ENCODE measurements at places on chromosomes 2 and 18.

DNA sequence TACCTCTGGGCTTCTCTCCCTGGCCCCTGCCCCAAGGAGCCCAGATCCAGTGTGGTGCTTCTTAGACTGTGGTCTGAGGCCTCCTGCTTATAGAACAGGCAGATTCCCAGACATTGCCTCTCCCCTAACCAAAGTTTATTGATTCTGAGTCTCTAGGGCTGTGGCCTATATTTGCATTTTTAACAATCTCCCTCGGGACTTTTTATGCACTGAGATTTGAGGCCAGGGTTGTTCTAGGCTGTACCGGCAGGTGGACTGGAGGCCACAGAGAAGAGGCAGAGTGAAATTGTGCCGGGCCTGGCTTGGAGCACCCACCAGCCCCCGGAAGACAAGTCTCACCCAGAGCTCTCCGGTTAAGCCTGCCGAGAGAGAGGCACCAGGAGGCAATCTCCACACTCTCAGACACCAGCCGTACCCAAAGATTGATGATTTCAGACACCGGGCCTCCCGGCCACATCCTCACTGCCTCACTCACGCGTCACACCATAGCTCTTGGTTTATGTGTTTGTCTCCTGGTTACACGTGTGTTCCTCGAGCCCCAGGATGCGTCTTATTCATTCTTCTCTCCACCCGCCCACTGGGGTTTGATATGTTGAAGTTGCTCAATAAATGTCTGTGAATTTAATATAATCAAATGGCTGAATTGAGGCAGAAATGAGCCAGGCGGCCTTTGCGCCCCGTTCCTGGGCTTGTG is 203.7 kb downstream of the KLHL29 start:
- no peak for DNase-seq

DNA sequence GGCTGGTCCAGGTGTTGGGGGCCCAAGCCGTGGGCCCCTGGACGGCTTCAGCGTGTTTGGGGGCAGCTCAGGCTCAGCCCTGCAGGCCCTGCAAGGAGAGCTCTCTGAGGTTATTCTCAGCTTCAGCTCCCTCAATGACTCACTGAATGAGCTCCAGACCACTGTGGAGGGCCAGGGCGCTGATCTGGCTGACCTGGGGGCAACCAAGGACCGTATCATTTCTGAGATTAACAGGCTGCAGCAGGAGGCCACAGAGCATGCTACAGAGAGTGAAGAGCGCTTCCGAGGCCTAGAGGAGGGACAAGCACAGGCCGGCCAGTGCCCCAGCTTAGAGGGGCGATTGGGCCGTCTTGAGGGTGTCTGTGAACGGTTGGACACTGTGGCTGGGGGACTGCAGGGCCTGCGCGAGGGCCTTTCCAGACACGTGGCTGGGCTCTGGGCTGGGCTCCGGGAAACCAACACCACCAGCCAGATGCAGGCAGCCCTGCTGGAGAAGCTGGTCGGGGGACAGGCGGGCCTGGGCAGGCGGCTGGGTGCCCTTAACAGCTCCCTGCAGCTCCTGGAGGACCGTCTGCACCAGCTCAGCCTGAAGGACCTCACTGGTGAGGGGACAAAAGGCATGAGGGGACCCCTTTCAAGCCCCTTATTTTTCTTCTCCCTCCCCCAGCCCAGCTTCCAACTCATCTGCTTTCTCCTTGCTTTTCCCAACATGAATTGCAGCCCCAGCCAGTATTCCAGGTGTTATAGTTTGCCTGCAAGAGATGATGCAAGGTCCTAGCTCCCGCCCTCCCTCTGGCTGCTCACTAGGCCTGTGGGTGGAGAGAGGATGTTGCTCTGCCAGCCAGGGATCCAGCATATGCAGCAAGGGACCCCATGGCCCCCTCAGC is 2.9 kb upstream of the KHK start:
- no peak for DNase-seq

- no peak for DNase-seq
Measured at GRCh38 chr2:164928101-164928673, 27.1 kb downstream of the SLC38A11 start.

DNA sequence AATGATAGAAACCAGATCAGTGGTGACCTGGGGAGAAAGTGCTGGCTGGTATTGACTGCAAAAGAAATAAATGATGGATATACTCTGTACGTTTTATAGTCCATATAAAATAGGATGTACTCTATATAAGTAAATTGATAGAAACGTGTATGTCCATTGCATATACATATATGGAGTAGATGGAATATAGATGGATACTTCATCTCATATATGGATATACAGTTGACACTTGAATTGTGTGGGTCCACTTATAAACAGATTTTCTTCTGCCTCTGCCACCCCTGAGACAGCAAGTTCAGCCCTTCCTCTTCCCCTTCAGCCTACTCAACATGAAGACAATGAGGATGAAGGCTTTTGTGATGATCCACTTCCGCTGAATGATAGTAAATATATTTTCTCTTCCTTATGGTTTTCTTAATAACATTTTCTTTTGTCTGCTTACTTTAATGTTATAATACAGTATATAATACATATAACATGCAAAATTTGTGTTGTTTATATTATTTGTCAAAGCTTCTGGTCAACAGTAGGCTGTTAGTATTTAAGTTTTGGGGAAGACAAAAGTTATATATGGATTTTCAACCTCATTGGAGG is 76.1 kb upstream of the MYCN start:
- DNase-seq = no peak

DNA sequence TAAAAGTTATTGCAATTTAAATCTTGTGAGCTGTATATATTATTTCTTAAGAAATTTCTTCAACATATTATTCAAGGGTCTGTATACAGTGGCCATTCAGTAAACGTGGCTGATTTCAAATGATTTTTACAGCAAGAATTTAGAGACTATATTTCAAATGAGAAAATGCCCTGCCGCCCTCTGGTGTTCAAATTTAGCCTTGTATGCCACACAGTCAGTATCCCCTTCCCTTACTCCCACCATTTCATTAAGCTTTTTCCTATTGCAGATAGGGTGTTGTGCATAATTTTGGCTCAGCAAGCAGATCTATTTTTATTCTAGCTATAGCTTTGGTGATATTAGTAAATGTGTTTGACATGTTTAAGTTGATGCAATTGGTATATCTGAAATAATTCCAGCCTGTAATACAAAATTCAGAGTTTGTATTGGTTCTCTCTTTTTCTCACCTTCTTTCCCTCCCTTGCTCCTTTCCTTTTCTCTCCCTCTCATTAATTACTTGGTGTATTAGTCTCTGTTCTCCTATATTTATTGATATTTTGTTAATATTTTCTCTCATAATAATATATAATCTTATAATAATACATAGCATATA is 22.8 kb upstream of the SCN7A start:
- peak; percentile 18 for DNase-seq

DNA sequence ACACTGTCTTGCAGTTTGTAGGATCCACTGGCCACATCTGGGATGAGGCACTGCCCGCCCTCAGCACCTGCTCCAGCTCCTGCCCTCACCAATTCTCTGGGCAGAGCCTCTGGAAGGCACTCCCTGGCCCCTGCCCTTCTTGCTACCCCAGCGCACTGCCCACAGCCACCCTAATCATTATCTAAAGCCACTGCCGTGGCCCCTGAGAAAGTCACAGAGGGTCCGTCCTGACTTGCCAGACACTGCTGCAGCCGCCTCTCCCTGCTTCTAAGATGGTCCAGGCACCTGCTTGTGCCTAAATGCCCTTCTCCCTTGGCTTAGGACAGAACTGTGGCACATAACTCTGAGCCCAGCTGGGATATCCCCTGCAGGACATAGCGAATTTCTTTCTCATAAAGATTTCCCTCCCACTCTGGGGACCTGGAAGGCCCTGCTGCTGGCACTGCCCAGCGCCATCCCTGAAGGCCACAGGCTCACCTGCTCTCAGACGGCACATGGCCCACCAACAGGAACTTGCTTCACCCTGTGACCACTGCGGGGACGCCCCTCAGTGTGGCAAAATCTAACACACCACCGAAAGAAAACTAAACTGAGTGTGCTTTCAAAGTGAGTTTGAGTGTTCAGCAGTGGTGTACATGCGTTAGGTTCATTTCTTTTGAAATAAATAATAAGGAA is 244.9 kb downstream of the HDAC4 start:
- DNase-seq = no peak

DNA sequence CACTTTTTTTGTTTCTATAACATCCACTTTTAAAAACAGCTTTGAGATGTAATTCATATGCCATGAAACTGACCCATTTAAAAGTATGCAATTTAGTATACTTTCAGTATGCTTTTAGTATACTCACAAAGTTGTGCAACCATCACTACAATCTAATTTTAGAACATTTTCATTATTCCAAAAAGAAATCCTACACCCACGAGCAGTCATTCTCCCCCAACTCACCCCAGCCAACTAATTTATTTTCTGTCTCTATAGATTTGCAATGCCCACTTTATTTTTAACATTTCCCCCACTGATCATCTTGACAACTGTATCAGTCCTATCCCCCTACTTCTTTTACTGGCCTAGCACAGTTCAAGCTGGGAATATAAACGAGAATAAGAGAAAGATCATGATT is 39.1 kb downstream of the FAM98A start:
- no peak for DNase-seq

- DNase-seq = no peak
Measured at GRCh38 chr18:79423211-79424007, 27.7 kb downstream of the NFATC1 start.

DNA sequence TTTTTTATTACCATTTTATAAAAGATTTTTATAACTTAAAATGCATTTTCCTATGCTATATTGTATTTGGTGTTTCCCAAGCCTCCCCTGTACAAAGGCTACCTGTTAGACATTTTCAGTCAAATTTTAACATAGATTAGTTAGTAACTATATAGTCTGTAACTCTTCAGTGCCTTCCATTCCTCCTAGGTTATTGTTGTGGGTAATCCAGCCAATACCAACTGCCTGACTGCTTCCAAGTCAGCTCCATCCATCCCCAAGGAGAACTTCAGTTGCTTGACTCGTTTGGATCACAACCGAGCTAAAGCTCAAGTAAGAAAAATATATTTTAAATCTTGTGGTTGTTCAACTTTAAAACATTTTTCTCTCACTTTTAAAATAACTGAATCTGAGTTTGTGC is 10.2 kb downstream of the MDH1 start:
- DNase-seq = no peak

GRCh38 chr2:218082586-218083351 is 13.7 kb downstream of the RUFY4 start:
- DNase-seq = no peak

- DNase-seq = peak; percentile 18
Measured at GRCh38 chr2:240322231-240322955, 113.1 kb upstream of the GPC1 start.

DNA sequence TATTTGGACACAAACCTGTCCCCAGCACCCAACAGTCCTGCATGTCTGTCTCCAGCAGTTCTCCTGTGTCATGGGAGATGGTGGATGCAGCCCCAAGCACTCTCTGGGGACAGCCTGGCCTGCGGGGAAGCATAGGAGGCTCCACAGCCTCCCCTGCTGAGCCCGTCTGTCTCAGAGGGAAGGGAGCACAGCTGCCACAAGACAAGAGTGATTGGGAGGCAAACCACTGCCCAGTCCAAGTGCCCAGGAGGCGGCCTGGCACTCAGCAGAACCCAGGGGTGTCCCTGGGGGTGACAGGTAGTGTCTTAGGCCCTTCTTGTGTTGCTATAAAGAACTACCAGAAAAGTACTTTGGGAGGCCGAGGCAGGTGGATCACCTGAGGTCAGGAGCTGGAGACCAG is 211.2 kb upstream of the MYT1L start:
- DNase-seq = no peak

DNA sequence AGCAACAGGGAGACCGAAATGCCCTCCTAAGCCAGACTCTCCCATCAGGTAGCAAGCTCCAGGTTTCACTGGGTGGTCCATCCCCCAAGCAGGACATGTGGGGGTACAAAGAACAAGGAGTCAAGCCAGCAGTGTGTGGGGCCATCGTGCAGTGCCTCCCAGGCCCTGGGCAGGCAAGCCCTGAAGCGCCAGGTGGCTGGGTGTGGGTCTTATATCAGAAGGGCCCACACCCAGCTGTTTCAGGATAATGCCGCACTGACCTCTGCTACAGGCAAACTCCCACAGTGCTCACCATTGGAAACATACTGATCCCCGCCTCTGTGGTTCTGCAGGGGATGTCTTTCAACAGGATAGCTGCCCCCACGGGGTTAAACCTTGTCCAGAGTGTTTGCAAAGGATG is 174.2 kb upstream of the SMAD2 start:
- no peak for DNase-seq

DNA sequence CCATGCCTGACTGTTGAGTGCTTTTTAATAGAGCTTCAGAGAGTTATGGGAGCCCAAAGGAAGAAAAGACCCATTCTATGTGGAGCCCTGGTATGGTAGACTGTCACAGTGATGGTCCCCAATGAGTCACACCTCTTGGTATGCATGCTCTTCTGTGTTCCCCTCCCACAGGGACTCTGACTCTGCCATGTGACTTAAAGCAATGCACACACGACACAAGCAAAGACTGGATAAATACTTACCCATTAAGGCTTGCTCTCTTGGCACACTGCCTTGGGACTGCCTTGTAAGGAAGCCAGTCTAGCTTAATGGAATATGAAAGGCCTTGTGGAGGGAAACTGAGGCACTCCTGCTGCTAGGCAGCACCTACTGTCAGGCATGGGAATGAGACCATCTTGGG is 16.7 kb upstream of the DTNB start:
- DNase-seq = no peak

- DNase-seq = no peak
Measured at GRCh38 chr2:120298173-120298835, 45.7 kb downstream of the RALB start.

DNA sequence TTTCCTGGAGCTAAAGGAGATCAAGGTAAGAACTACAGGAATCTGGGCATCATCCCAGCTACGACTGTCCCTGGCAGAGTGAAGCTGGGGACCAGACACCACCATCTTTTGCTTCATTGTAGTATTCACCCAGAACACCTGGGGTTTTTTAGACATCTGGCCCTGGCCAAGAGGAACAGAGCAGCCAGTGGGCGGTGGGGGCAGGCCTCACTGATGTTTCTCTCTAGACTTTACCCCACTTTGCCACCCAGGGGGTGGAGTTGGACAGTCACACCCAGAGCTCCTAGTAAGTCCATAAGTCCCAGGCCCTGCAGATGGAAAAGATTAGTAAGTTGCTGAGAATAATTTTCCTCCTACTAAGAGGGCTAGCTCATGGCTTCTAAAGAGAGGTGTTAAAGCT is 39.6 kb downstream of the MARCO start:
- no peak for DNase-seq

DNA sequence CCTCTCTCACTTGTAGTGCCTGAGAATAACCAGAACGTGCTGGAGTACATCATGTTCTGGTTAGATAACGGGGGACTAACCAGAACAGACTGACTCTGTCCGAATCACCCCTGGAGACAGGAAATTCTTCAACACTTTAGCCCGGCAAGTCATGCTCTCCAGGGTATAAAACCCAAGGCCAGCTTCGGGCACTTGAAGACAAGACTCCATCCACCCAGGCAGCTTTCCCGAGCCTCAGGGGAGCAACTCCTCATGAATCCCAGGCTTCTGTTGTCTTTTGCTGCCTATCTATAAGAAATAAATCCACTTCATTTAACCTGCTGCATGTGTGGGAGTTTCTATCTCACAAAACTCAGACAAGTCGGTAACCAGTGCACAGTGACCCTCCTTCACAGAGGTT is 99.6 kb downstream of the KCNF1 start:
- DNase-seq = no peak

All from AG04450 (cell line).